ENCODE measurements at places on chromosomes 5 and 9.

- no peaks in the 10 kb centered on the region for H3K27me3 ChIP-seq
- H3K27ac ChIP-seq = no peak overlapping the region
- no peaks in the 10 kb centered on the region for H3K36me3 ChIP-seq
- no peak overlapping the region for H3K4me3 ChIP-seq
- no peaks in the 10 kb centered on the region for H3K4me1 ChIP-seq
- no peak for DNase-seq
These were observed 92.4 kb downstream of the FRMD3 start for GRCh38 chr9:83445703-83446265.

DNA sequence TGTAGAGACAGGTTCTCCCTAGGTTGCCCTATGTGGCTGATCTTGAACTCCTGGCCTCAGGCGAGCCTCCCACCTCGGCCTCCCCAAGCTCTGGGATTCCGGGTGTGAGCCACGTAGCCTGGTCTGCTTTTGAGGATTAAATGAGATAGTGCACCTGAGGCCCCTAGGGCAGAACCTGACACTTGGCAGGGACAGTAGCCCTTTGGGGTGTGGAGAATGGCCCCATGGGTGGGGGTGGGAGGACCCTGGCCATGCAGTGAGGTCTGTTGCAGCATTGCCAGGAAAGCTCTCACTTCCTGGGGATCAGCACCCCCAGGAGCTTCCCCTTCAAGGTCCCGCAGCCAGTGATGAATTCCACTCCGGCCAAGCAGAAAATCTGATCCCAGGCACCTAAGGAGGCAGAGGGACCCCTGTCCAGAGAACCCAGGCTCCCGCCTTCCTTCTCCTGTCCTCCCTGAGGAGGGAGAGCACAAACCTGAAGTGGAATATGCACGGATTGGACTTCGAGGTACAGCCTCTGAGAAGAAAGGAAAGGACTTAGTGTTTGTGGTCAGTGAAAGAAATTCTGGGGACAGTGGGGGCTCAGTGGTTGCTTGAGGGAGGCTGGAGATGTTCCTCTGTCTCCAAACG, 73.9 kb upstream of the UNC5A start:
- no peaks in the 10 kb centered on the region for H3K27me3 ChIP-seq
- no peaks in the 10 kb centered on the region for H3K4me1 ChIP-seq
- no peaks in the 10 kb centered on the region for H3K36me3 ChIP-seq
- DNase-seq = no peak

DNA sequence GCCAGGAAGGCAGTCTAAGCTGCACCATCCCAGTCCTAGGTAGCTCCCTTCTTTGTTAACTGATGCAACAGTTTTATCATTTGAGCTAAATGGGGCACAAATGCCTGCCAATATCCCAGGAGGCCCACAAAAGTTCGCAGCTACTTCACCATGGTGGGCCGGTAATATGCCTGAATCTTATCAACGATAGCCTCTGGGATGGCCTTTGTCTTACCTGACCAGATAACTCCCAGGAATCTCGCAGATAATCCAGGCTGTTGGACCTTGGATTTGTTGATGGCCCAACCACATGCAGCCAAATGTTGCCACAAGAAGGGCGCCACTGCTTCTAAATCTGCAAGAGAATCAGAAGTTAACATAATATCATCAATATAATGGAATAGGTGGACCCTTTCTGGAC, 83.8 kb upstream of the ATP10B start:
- H3K4me3 ChIP-seq = no peak overlapping the region
- H3K4me1 ChIP-seq = peaks cover 22% of the 10 kb centered on the region
- H3K27me3 ChIP-seq = no peaks in the 10 kb centered on the region
- H3K36me3 ChIP-seq = no peaks in the 10 kb centered on the region
- no peak overlapping the region for H3K27ac ChIP-seq
- no peak for DNase-seq

- no peak overlapping the region for H3K27ac ChIP-seq
- no peaks in the 10 kb centered on the region for H3K36me3 ChIP-seq
- no peaks in the 10 kb centered on the region for H3K4me1 ChIP-seq
- H3K27me3 ChIP-seq = no peaks in the 10 kb centered on the region
- DNase-seq = no peak
- no peak overlapping the region for H3K4me3 ChIP-seq
These were observed 15.3 kb upstream of the F2RL2 start for GRCh38 chr5:76638479-76638878.

GRCh38 chr5:140855772-140856674, at the start of gene PCDHA10:
Gene PCDHA10, plus strand, starts transcription at chr5:140855897. Its CDS starts 152 bp downstream, at chr5:140856049.
- no peaks in the 10 kb centered on the region for H3K36me3 ChIP-seq
- no peak for DNase-seq
- H3K4me1 ChIP-seq = no peaks in the 10 kb centered on the region
- no peak within 1 kb of the TSS for H3K27ac ChIP-seq
- no peaks in the 10 kb centered on the region for H3K27me3 ChIP-seq

Measured in esophagus squamous epithelium (tissue), 5 donors.